A549 treated with CpdA at 1 μM for 4 hours (cell line): ENCODE measurements at places on chromosomes 1 and 21. TPM values are rescaled to one million over a fixed set of nuclear protein-coding genes. Genes with fewer than 3 reads are reported as not detected.

TMPRSS3 gene
- total RNA-seq: 0.09 to 0.52 TPM (median 0.37 TPM) in 4 of 5 replicates, not detected in the other

RGS18 gene
- total RNA-seq: not detected in 5 replicates

TRIM58 gene
- total RNA-seq: not detected in 5 replicates

PROX1 gene
- 0.02 to 0.17 TPM (median 0.09 TPM) in 4 of 5 replicates, not detected in the other for total RNA-seq

CRNN gene
- total RNA-seq: not detected in 5 replicates

NDUFS2 gene
- 79.3 to 107 TPM (median 81.5 TPM) in 5 replicates for total RNA-seq

CD1D gene
- total RNA-seq: 0.05 TPM in 1 of 5 replicates, not detected in the others

CHRM3 gene
- 0.05 to 0.28 TPM (median 0.17 TPM) in 3 of 5 replicates, not detected in the others for total RNA-seq

HAO2 gene
- total RNA-seq: not detected in 5 replicates

IFI16 gene
- total RNA-seq: 3.6 to 5.9 TPM (median 4.1 TPM) in 5 replicates

TACSTD2 gene
- not detected in 5 replicates for total RNA-seq

OR2AJ1 gene
- total RNA-seq: not detected in 5 replicates

ITLN2 gene
- 0.16 TPM in 1 of 5 replicates, not detected in the others for total RNA-seq

ACTA1 gene
- total RNA-seq: 0.13 to 0.23 TPM (median 0.23 TPM) in 3 of 5 replicates, not detected in the others

RAB3B gene
- 6.0 to 12.8 TPM (median 7.0 TPM) in 5 replicates for total RNA-seq

KIAA1614 gene
- 0.38 to 1.2 TPM (median 0.97 TPM) in 5 replicates for total RNA-seq

SIPA1L2 gene
- 7.8 to 9.0 TPM (median 8.8 TPM) in 5 replicates for total RNA-seq

WNT3A gene
- total RNA-seq: 0.02 to 0.06 TPM (median 0.05 TPM) in 3 of 5 replicates, not detected in the others

IPP gene
- 3.4 to 5.5 TPM (median 5.0 TPM) in 5 replicates for total RNA-seq

HRNR gene
- 0.01 TPM in 1 of 5 replicates, not detected in the others for total RNA-seq

CRP gene
- total RNA-seq: not detected in 5 replicates

LAD1 gene
- total RNA-seq: 0.37 to 0.69 TPM (median 0.47 TPM) in 5 replicates

RUNX1 gene
- total RNA-seq: 7.2 to 12.8 TPM (median 10.1 TPM) in 5 replicates

IKBKE gene
- 7.4 to 9.5 TPM (median 8.8 TPM) in 5 replicates for total RNA-seq

GPN2 gene
- 23.6 to 29.2 TPM (median 25.9 TPM) in 5 replicates for total RNA-seq

BARHL2 gene
- not detected in 5 replicates for total RNA-seq

SLC9C2 gene
- total RNA-seq: not detected in 5 replicates

CD2 gene
- not detected in 5 replicates for total RNA-seq

S100B gene
- not detected in 5 replicates for total RNA-seq

LCE2A gene
- not detected in 5 replicates for total RNA-seq
